ENCODE measurements at places on chromosomes 7 and 10. TPM values are rescaled to one million over a fixed set of nuclear protein-coding genes. Genes with fewer than 3 reads are reported as not detected.

DNA sequence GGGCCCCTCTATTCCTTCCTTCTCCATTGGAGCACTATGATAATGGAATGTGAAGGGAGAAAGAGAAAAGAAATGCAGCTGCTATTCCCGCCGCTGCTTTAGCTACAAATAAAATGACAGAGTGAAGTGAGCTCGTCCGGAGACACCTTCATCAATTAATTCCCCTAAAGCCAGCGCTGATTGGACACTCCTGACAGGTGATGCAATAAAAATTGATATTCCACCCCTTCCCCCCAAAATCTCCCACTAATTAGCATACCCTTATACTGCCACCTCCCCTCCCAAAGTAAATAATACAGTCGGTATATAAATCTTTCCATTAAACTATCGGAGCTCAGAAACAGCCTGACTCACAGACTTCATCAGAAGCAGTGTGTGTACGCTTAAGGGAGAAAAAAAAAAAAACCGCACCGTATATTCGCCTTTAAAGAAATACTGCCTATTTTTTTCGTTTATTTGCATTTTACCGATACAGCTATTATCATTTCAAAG, 7.3 kb downstream of the SKIDA1 start:
- DNase-seq: no peak

- DNase-seq: no peak
Measured at GRCh38 chr10:675532-675931, 13.9 kb downstream of the DIP2C start.

GRCh38 chr7:90760892-90761291, 164.8 kb downstream of the CDK14 start:
- DNase-seq: no peak

- DNase-seq: no peak
Measured at GRCh38 chr10:127983344-127984100, 76.6 kb downstream of the PTPRE start.

DNA sequence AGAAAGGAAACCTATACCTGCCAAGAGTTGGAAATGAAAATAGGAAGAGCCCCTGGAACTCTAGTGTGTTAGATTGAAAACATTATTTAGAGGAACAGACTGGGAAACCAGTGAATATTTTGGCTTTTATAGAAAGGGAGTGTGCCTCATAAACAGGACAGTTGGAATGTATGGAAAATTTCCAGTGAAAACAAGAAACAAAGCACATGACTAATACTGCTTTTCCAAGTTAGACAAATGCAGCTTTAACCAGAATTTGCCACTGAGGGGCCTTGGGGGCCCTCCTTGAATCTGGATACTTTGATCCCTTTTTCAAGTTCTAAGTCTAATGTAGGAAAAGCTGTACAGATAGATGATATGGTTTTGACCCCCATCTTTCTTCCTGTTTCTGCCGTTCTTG, 21.2 kb downstream of the ITGB8 start:
- no peak for DNase-seq

Gene WNT8B
- not detected for polyA plus RNA-seq

DNA sequence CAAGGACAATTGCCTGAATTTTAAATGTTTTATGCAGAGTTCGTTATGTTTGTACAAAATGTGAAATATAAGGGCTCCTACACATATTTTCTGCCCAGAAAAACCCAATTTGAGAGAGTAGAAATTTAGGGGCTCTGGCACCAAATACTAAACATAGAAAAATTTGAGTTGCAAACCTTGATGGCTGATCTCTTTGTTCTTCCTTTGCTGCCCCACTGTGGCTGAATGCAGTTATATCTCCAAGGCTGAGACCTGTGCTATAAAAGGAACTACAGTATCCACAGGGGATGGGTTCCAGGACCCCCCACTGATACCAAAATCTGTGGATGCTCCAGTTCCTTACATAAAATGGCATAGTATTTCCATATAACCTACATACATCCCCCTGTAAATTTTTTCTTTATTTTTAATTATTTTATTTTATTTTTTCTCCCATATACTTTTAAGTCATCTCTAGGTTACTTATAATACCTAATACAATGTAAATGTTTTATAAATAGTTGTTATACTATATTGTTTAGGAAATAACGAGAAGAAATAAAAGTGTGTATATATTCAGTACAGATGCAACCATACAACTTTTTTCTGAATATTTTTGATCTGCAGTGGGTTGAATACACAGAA, 22.5 kb downstream of the CFAP43 start:
- no peak for DNase-seq

GRCh38 chr7:115094163-115094562, 172.3 kb downstream of the MDFIC start:
- no peak for DNase-seq

- DNase-seq: peak; percentile 41
Measured at GRCh38 chr10:89659143-89660131, 14.4 kb upstream of the PANK1 start.

- no peak for DNase-seq
Measured at GRCh38 chr7:25665903-25666670, 437.8 kb upstream of the NPVF start.

Gene FAM237B
- polyA plus RNA-seq: not detected

Gene CTAGE15
- not detected for polyA plus RNA-seq

GRCh38 chr10:83310688-83311087, 828.6 kb upstream of the GHITM start:
- DNase-seq: no peak

Gene HACD1
- polyA plus RNA-seq: 42.0 TPM
